ENCODE measurements at places on chromosomes 2 and 18.

- no peak for DNase-seq
Observed at GRCh38 chr2:48605482-48606175, 12.0 kb upstream of the GTF2A1L start.

- DNase-seq: peak; percentile 6
Observed at GRCh38 chr2:158391876-158392275, 64.7 kb downstream of the CCDC148 start.

DNA sequence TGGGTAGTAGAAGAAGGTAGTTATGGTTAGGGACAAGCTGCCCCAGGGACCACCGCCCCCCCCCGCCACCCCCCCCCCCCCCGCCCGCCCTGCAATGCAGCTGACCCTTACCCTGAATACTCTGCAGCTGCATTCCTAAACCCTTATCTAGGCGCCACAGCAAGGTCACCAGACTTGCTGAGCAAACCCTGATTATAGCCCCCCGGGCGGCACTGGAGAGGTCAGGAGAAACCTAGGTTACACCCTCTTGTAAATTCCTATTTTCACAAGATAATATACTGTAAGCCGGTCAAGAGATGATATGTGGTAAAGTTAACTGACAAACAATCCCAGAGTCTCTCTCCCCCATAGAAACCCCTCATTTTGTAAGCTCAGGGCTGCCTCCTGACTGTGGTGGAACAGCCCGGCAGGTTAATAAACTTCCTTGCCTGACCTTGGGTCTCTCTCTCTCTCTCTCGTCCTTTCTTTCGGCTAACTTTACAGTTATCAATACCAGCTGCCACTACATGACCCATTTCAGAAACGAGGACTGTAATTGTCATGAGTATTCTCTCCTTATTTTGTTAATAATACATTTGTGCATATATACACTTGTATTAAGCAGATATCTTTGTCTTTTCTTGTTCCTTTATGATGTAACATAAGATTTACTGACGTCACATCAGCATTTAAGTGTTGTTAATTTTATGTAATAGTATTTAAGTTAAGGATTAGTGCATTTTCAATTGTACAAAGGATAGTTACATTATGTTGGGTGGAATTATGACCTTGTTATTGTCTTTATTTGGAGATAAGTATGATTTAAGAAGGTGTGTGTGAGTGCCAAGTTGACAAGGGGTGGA, 22.8 kb upstream of the SMAD4 start:
- DNase-seq: no peak

DNA sequence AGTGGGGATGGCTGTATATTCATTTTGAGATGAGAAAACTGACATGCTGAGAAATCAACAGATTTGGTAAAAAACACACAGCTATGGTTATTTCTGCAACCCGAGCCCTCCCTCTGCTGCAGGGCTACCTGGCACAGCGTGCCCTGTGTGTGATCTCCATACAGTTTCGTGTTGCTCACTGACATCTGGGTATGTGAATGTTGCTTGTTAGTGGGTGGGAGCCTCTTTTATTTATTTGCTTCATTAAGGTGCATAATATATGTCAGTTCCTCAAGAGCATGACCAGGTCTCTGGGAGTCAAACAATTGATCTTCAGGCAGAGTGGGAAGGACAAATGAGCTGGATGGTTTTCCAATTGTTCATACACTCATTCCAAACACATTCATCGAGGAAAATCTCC, 139.1 kb upstream of the FHL2 start:
- DNase-seq: no peak

DNA sequence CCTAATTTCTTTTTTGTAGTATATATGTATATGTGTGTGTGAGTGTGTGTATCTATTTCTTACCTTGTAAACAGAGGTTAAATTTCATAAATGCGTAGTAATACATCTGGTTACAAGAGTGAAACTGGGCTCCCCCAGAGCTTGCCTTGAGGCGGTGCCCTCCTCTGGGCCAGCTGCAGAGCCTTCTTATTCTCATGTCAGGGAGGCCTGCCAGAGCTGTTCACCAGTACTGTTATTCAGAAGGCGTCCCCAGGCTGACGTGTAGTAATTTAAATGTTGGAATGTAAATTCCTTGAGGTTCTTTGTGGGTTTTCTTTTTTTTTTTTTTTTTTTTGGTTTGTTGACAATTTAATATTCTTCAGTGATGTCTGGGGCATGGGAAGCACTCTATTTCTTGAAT, 11.2 kb downstream of the COPS8 start:
- peak; percentile 70 for DNase-seq

DNA sequence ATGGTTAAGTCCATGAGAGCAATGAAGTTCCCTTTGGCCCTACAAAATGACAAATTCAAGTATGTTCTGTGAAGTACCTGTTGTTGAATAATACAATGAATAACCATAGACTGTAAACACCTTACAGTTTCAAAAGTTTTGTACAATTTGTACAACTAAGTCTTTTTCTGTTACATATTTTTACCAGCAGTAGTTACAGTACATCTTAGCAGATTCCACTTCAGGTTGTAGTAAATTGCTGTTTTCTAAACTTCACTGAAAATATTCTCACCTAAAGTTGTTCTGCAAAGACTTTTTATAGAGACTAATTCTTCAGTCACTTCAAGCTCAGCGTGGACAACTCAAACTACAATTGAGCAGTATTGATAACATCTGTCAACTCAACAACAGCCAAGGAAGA, 28.7 kb downstream of the LNPK start:
- DNase-seq: no peak

DNA sequence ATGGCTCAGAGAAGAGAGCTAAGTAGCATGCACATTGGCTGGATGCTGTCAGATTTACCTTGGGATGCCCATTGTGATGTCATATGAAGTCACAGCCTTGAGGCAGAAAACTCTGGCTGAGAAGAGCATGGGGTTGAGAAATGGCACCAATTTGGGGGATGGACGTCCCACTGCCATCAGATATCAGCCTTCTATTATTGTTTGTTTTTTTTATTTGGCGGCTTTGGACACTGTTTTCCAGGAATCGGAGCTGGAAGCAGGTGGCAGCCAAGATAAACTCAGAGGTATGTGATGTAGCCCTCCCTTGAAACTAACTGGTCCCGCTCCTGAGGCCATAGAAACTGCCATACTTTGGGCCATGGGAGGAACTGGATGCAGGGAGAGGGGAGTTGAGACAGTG, 40.6 kb downstream of the GCKR start:
- no peak for DNase-seq

GRCh38 chr2:220469201-220469600, 841.8 kb downstream of the SLC4A3 start:
- DNase-seq: no peak

GRCh38 chr18:24678626-24679025, 218.2 kb downstream of the HRH4 start:
- peak; percentile 52 for DNase-seq

- peak; percentile 86 for DNase-seq
Observed at GRCh38 chr2:72236445-72237067, 88.9 kb upstream of the CYP26B1 start.

DNA sequence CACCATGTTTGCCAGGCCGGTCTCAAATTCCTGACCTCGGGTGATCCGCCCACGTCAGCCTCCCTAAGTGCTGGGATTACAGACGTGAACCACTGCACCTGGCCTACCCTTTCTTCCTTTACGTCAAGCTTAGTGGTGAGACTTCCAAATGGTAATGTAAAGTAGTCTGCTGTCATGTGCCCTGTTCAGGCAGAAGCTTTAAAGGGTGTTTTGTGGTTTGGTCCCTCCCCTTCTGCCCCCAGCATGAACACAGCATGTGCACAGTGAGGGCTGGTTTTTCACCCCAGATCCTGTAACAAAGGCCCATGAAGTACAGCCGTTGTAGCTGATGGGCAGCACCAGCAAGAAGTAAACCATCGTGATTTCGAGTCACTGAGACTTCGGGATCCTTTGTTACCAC, 2.7 kb upstream of the DTYMK start:
- DNase-seq: no peak

GRCh38 chr2:224944707-224945547, 97.3 kb downstream of the DOCK10 start:
- no peak for DNase-seq

DNA sequence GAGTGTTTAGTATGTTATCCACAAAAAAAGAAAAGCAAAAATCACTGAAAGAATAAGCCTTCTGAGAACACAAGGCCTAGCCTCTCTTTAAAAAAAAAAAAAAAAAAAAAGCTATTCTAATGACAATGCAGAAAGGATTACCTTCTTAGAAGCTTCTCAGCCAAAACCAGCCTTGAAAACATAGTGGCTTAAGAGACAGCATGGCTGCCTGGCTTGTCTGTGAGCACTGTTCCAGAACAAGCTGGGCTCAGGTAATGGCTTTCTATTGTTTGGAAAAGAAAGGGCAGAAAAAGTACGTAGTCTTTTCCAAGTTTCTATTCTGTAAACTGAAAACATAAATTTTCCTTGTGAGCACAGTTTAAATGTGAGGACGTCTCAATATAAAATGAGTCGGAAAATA, 119.5 kb downstream of the MAP3K20 start:
- no peak for DNase-seq

DNA sequence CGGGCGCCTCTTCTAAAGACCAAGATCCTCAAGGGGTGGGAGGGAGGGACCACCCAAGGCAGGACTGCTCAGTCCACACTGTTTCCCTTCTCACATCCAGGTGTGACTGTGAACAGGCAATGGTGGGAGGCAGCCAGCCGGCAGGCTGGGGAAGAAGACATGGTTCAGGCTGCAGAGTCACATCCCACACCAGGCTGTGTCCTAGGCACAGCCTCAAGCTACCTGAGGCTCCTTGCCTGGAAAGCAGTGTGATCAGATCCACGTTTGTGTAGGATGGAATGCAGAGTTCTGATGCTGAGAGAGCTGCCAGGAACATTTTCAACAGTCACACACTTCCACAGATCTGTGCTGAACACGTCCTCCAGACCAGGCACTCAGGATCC, 16.4 kb downstream of the SLC66A2 start:
- no peak for DNase-seq

Data from AG08395 (cell line).